ENCODE measurements at places on chromosomes 5 and 9. TPM values are rescaled to one million over a fixed set of nuclear protein-coding genes. Genes with fewer than 3 reads are reported as not detected.

The RNF183 gene
- total RNA-seq: not detected

The TRPM3 gene
- total RNA-seq: not detected

The IL7R gene
- 4.7 TPM for total RNA-seq

The PRSS3 gene
- not detected for total RNA-seq

The NDUFAF2 gene
- 36.8 TPM for total RNA-seq

The WNT8A gene
- total RNA-seq: not detected

The SLC36A3 gene
- not detected for total RNA-seq

The HTR1A gene
- total RNA-seq: not detected

The GAPVD1 gene
- 44.5 TPM for total RNA-seq

The GABRA6 gene
- total RNA-seq: not detected

The LHX2 gene
- total RNA-seq: not detected

The ALDH1A1 gene
- not detected for total RNA-seq

The IL5 gene
- total RNA-seq: not detected

The PALM2AKAP2 gene
- total RNA-seq: not detected

The GBGT1 gene
- 3.9 TPM for total RNA-seq

The PCDHGA2 gene
- 0.74 TPM for total RNA-seq

The ZDHHC11B gene
- total RNA-seq: 0.29 TPM

The NMUR2 gene
- not detected for total RNA-seq

The OGN gene
- total RNA-seq: not detected

The SPINK4 gene
- total RNA-seq: not detected

The DAP gene
- total RNA-seq: 92.4 TPM

The RABL6 gene
- 133 TPM for total RNA-seq

The RAD17 gene
- total RNA-seq: 96.8 TPM
